ENCODE measurements at places on chromosomes 6 and 20. TPM values are rescaled to one million over a fixed set of nuclear protein-coding genes. Genes with fewer than 3 reads are reported as not detected.

VWA7 gene
- total RNA-seq: 0.11 TPM

ISM1 gene
- under 0.01 TPM for total RNA-seq

WDR27 gene
- total RNA-seq: 23.4 TPM

ARG1 gene
- not detected for total RNA-seq

BNIP5 gene
- total RNA-seq: not detected

NR2E1 gene
- not detected for total RNA-seq
